Activated T-helper 2 cell treated with anti-CD3 and anti-CD28 coated beads, Interferon-gamma antibody, Interleukin-2, Interleukin-4, amounts not matched to agents 10 μg/mL and 5 μg/mL and 100 μg/mL, durations not matched to agents 14 hours and 24 hours and 36 hours (primary cell): ENCODE measurements at places on chromosomes 5 and 9. TPM values are rescaled to one million over a fixed set of nuclear protein-coding genes. Genes with fewer than 3 reads are reported as not detected.

GRCh38 chr5:61277781-61278180, 54.3 kb upstream of the ZSWIM6 start:
- peak overlapping the region; percentile 86 for H3K27ac ChIP-seq
- no peak for DNase-seq
- H3K36me3 ChIP-seq = no peaks in the 10 kb centered on the region
- no peaks in the 10 kb centered on the region for H3K27me3 ChIP-seq
- H3K4me1 ChIP-seq = peaks cover 30% of the 10 kb centered on the region

DNA sequence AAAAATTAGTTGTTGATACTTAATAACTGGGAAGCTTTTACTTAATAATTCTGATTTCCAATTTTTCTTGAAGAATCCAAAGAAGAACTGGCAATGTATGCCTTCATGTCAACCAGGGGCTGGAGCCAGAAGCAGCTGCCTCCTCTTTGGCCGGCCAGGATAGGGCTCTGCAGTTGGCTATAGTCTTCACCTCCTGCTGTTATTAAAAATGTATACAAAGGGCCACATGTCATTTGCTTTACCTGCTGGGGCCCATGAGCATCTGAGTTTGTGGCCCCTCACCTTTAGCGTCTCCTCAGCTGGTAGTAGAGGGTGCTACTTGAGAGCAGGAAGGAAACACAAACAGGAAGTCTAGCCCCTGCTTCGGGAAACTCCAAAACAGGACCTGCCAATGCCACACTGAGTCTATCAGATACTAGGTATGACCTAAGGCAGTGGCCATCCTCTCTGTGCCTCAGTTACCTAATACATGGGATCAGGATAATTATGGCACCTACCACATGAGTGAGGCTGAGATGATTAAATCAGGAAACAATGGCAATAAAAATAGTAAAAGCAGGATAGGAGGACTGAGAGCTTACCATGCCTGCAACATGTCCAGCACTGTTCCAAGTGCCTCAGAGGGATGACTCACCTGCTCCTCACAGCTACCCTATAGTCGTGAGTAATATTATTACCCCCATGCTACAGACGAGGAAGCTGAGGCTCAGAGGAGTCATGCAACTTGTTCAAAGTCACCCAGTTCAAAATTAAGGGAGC, 21.3 kb downstream of the CCDC69 start:
- no peak overlapping the region for H3K4me3 ChIP-seq
- H3K27me3 ChIP-seq = no peaks in the 10 kb centered on the region
- DNase-seq = no peak
- H3K4me1 ChIP-seq = peaks cover 21% of the 10 kb centered on the region
- H3K27ac ChIP-seq = peak overlapping the region; percentile 63

- H3K27me3 ChIP-seq = no peaks in the 10 kb centered on the region
- no peak overlapping the region for H3K4me3 ChIP-seq
- H3K4me1 ChIP-seq = no peaks in the 10 kb centered on the region
- H3K36me3 ChIP-seq = no peaks in the 10 kb centered on the region
Observed at GRCh38 chr9:113793558-113793957, 82.6 kb upstream of the ZNF618 start.

The NR2F1 gene
- total RNA-seq = not detected in 2 replicates

The IL9 gene
- 94.0 and 104 TPM in 2 replicates for total RNA-seq

DNA sequence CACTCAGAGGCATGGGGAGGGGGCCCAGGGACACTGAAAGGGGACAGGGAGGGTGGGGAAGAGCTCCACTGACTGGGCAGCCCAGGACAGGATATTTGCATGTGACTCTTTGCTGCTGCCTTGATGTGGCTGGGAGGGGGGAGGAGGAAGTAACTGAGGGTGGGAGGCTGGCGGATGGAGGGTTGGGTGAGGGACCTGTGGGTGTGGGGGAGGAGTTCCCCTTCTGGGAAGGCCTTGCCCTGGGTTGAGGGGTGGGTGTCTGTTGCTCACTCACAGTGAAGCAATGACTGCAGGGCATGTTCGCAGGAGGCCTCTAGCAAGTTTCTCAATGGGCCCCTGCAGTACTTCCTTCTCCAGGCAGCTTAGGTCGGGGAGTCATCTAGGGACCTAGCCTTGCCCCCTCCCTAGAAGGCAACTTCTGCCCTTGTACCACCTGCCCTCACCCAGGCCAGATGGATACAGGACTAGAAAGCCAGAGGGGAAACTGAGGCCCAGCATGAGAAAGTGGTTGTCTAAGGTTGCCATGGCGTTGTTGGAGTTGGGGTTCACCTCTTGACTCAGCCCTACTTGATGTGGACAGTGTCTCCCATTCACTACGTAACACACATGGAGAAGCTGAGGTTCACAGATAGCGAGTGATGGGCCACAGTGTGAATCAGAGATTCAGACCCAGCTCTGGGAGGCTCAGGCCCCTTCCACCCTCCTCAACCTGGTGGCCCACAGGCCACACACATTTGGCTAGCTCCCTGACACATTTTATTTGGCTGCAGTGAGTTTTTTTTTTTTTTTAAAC, 3.0 kb downstream of the GRK6 start:
- H3K4me3 ChIP-seq = peak overlapping the region; percentile 91
- peak; percentile 79 for DNase-seq
- H3K4me1 ChIP-seq = peaks cover 61% of the 10 kb centered on the region
- H3K36me3 ChIP-seq = peaks cover 65% of the 10 kb centered on the region
- peak overlapping the region; percentile 95 for H3K27ac ChIP-seq
- H3K27me3 ChIP-seq = no peaks in the 10 kb centered on the region

GRCh38 chr5:143933451-143933850, 121.5 kb downstream of the HMHB1 start:
- peaks cover 12% of the 10 kb centered on the region for H3K27me3 ChIP-seq
- no peaks in the 10 kb centered on the region for H3K4me1 ChIP-seq
- DNase-seq = no peak
- no peak overlapping the region for H3K27ac ChIP-seq

GRCh38 chr5:127567026-127567768, 49.8 kb downstream of the PRRC1 start:
- H3K36me3 ChIP-seq = no peaks in the 10 kb centered on the region
- H3K27me3 ChIP-seq = peaks cover 18% of the 10 kb centered on the region
- H3K4me1 ChIP-seq = peaks cover 7% of the 10 kb centered on the region
- no peak overlapping the region for H3K27ac ChIP-seq
- no peak overlapping the region for H3K4me3 ChIP-seq

DNA sequence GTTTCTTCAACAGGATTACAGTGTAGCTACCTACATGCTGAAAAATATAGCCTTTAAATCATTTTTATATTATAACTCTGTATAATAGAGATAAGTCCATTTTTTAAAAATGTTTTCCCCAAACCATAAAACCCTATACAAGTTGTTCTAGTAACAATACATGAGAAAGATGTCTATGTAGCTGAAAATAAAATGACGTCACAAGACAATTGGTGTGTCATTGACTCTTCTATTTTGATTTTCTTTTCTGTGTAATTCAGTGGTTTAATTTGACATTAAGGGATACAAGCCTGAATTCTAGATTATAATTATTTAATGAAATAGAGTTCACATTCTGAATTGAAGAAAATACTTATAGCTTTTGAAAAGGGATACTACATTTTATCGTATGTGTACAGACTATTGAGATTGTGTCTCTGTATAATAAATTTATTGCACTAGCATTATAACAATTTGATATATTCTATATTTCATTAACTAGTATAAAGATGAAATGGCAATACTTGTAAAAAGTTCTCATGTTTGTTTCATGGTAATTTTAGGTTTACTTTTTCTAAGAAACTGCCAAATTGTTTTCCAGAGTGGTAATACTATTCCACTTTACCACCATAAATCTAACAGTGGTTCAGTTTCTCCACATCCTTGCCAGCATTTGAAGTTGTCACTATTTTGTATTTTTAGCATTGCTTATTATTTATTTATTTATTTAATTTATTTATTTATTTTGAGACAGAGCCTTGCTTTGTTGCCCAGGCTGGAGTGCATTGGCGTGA, 18.7 kb downstream of the ANXA1 start:
- H3K36me3 ChIP-seq = peaks cover 47% of the 10 kb centered on the region
- H3K4me3 ChIP-seq = no peak overlapping the region
- H3K27ac ChIP-seq = no peak overlapping the region
- H3K27me3 ChIP-seq = no peaks in the 10 kb centered on the region
- peaks cover 6% of the 10 kb centered on the region for H3K4me1 ChIP-seq

DNA sequence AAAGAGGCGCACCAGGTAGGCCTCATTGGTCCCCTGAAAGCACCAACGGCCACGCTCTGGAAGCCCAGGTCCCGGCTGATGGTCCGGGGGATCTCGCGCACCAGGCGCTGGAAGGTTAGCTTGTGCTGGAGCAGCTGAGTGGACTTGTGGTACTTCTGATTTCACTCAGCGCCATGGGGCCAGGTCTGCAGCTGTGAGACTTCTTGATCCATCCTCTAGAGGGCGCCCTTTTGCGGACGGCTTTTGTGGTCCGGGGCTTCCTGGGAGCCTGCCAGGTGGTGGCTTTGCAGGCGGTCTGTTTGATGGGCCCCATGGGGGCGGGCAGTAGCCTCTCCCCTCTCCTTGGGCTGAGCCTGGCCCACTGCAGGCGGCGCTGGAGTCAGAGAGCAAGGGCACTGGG, 10.4 kb downstream of the TAF11L12 start:
- H3K27ac ChIP-seq = no peak overlapping the region
- no peaks in the 10 kb centered on the region for H3K4me1 ChIP-seq
- no peaks in the 10 kb centered on the region for H3K36me3 ChIP-seq
- H3K4me3 ChIP-seq = no peak overlapping the region
- DNase-seq = no peak
- no peaks in the 10 kb centered on the region for H3K27me3 ChIP-seq

DNA sequence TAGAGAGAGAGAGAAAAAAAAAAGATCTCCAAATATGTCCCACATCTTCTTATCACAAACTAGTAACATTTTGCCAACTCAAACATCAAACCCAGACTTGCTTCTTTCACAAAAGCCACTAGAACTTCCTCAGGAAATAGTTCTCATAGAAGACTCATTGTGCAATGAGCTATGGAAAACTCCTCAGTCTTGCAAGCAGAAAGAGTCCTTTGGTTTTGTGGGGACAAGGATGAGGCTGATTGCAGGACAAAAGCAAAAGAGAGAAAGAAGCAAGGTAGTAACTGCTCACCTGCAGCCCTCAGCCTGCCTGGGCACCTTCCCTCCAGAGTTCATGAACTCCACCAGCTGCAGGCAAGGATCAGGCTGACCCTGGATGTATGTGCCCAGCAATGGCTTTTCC, 399.0 kb downstream of the IRX1 start:
- no peaks in the 10 kb centered on the region for H3K27me3 ChIP-seq
- DNase-seq = no peak
- no peak overlapping the region for H3K4me3 ChIP-seq
- no peaks in the 10 kb centered on the region for H3K36me3 ChIP-seq

The CKMT2 gene
- total RNA-seq = not detected in 2 replicates

GRCh38 chr5:154356020-154356655, 89.7 kb upstream of the SAP30L start:
- H3K4me3 ChIP-seq = no peak overlapping the region
- no peak overlapping the region for H3K27ac ChIP-seq
- peaks cover 25% of the 10 kb centered on the region for H3K4me1 ChIP-seq
- H3K36me3 ChIP-seq = peaks cover 2% of the 10 kb centered on the region

GRCh38 chr9:100759215-100759614, 181.3 kb downstream of the CAVIN4 start:
- no peak overlapping the region for H3K27ac ChIP-seq
- H3K36me3 ChIP-seq = no peaks in the 10 kb centered on the region
- no peak overlapping the region for H3K4me3 ChIP-seq
- H3K27me3 ChIP-seq = no peaks in the 10 kb centered on the region
- DNase-seq = no peak

GRCh38 chr5:1799110-1799601, 481 bp downstream of the MRPL36 start:
- peaks cover 42% of the 10 kb centered on the region for H3K4me1 ChIP-seq
- DNase-seq = peak; percentile 39
- peak overlapping the region; percentile 72 for H3K27ac ChIP-seq
- peaks cover 63% of the 10 kb centered on the region for H3K36me3 ChIP-seq

DNA sequence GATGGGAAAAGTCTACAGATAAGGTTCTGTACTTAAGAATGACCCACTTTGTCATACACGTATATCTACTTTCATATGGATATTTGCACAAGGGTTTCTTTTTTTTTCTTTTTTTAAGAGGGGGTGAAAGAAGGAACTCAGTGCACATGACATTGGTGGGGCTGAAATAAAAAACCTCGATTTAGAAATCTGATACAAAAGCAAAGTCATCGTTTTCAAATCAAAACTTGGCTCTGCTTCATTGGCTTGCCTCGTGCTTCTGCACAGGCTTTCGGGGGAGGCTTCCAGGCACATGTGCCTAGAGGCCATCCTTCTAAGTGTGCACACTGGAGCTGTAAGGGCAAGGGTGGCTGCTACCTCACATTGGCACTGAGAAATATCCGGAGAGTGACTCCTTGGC, 31.1 kb downstream of the PTTG1 start:
- no peak overlapping the region for H3K4me3 ChIP-seq
- H3K27ac ChIP-seq = no peak overlapping the region
- peaks cover 48% of the 10 kb centered on the region for H3K4me1 ChIP-seq
- H3K36me3 ChIP-seq = peaks cover 10% of the 10 kb centered on the region

GRCh38 chr9:131994364-131995125, 85.1 kb downstream of the MED27 start:
- no peaks in the 10 kb centered on the region for H3K36me3 ChIP-seq
- DNase-seq = no peak
- H3K4me3 ChIP-seq = no peak overlapping the region
- H3K27me3 ChIP-seq = no peaks in the 10 kb centered on the region
- no peak overlapping the region for H3K27ac ChIP-seq

GRCh38 chr5:142012186-142012785, 541 bp downstream of the GNPDA1 start:
- H3K4me3 ChIP-seq = peak overlapping the region; percentile 70
- no peak for DNase-seq
- peak overlapping the region; percentile 54 for H3K27ac ChIP-seq
- H3K36me3 ChIP-seq = peaks cover 35% of the 10 kb centered on the region

- no peak overlapping the region for H3K4me3 ChIP-seq
- no peak for DNase-seq
- H3K4me1 ChIP-seq = peaks cover 43% of the 10 kb centered on the region
- H3K36me3 ChIP-seq = peaks cover 13% of the 10 kb centered on the region
Observed at GRCh38 chr5:81422671-81423070, 28.7 kb upstream of the ACOT12 start.

DNA sequence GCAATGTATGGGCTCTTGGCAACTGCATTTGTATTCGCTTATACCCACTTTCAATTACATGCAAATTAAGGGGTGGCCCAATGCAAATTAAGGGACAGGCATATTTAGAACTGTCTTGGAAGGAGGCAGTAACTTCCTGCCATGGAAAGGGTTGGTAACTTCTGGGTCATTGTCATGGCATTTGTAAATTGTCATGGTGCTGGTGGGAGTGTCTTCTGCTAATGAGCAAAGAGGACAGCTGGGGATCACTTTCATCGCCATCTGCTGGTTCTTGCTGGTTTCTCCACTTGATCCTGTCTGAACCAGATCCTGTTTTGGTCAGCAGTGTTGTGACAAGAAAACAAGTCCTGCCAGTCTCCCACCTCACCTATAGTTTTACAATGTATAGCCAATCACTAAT, 23.3 kb upstream of the UGT3A2 start:
- H3K4me1 ChIP-seq = no peaks in the 10 kb centered on the region
- H3K36me3 ChIP-seq = no peaks in the 10 kb centered on the region
- no peak for DNase-seq
- peaks cover 14% of the 10 kb centered on the region for H3K27me3 ChIP-seq

The SLC6A7 gene
- total RNA-seq = not detected in 2 replicates
